Type B pancreatic cell (in vitro differentiated cells): ENCODE measurements at places on chromosomes 5 and 9.
A peak's percentile ranks its signal among the peaks of the same experiment; 100 is the strongest.

- no peak overlapping the region for H3K4me3 ChIP-seq
- DNase-seq = no peak
- no peaks in the 10 kb centered on the region for H3K27me3 ChIP-seq
Measured at GRCh38 chr9:4799033-4799430, 6.3 kb downstream of the RCL1 start.

DNA sequence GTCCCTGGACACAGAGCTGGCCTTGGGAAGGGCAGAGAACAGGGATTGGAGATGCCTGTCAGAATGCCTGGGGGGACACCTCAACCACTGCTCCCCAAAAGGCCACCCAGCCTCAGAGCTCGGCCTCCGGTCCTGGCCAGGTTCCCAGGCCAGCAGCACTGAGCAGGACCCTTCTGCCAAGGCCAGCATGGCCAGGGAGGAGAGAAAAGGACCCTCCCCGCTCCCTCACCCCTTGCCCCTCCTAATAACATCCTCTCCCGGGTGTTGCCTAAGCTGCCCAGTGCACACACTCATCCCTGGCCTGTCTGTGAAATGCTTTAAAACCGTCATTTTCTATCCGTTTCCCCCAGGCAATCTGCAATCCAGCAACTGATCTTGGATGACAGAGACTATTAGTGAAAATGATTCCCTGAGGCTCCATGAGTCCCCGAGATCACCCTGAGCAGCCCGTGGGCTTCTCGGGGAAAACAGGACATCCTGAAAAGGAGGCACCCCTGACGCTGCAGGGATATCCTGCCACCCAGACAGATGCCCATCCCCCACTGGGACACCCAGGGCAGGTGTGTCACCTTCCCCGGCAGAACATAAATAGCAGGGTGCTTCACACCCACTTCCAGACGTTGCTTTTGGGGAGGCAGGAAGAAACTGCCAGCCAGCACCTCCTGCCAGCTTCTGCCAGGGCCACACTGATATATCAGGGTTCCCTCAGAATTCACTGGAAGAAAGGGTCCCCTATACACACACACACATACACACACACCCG lies 75.3 kb downstream of the ADAMTS2 start:
- no peaks in the 10 kb centered on the region for H3K36me3 ChIP-seq
- no peaks in the 10 kb centered on the region for H3K27me3 ChIP-seq
- DNase-seq = peak; percentile 58
- no peak overlapping the region for H3K4me3 ChIP-seq

DNA sequence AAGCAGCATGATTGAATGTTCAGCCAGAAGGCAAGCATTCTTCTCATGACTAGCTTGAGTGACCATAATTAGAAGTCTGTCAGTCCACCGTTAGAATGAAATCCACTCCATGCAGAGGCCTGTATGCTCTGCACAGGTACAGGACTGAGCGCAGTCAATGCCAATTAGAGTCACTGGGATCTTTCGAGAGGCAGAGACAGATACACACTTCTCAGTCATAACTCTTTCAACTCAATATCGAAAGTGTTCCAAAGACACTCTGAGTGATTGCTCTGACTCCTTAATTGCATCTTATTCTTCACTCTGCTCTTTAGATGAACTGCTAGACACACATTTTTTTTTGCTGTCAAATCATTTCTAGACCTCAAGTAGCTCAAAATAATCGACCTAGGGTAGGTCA lies 203.6 kb downstream of the GABRB2 start:
- DNase-seq = no peak
- H3K4me1 ChIP-seq = no peaks in the 10 kb centered on the region
- no peaks in the 10 kb centered on the region for H3K27me3 ChIP-seq
- H3K27ac ChIP-seq = no peak overlapping the region
- H3K36me3 ChIP-seq = no peaks in the 10 kb centered on the region

- no peak for DNase-seq
- peak overlapping the region; percentile 91 for H3K27ac ChIP-seq
- no peaks in the 10 kb centered on the region for H3K27me3 ChIP-seq
- H3K4me1 ChIP-seq = peaks cover 10% of the 10 kb centered on the region
- peak overlapping the region; percentile 20 for H3K4me3 ChIP-seq
Measured at GRCh38 chr9:34158362-34158869, 20.4 kb upstream of the UBAP1 start.

DNA sequence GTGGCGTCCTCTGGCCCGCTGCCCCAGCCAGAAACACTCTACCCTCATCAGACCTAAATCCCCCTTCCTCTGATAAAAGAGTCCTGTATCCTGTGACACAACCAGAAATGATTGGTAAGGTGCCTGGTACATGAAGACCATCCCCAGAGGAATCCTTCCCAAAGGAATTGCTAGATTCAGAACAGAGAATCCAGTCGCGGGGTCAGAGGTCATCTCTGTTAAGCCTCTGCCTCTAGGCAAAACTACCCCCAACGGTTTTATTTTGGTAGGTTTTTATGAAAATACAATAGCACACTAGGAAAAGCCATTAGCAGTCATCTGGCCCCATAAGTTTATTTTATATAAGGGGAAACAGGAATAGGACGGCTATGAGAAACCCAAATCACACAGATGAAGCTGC lies 102.4 kb upstream of the HAND1 start:
- no peak for DNase-seq
- H3K27me3 ChIP-seq = peaks cover 37% of the 10 kb centered on the region
- H3K27ac ChIP-seq = no peak overlapping the region
- no peaks in the 10 kb centered on the region for H3K36me3 ChIP-seq
- H3K4me1 ChIP-seq = peaks cover 5% of the 10 kb centered on the region
- H3K4me3 ChIP-seq = no peak overlapping the region

GRCh38 chr5:80082281-80082680 lies 47.1 kb downstream of the THBS4 start:
- no peak for DNase-seq
- no peak overlapping the region for H3K4me3 ChIP-seq
- H3K4me1 ChIP-seq = peaks cover 5% of the 10 kb centered on the region
- peaks cover 3% of the 10 kb centered on the region for H3K27me3 ChIP-seq
- H3K36me3 ChIP-seq = no peaks in the 10 kb centered on the region

DNA sequence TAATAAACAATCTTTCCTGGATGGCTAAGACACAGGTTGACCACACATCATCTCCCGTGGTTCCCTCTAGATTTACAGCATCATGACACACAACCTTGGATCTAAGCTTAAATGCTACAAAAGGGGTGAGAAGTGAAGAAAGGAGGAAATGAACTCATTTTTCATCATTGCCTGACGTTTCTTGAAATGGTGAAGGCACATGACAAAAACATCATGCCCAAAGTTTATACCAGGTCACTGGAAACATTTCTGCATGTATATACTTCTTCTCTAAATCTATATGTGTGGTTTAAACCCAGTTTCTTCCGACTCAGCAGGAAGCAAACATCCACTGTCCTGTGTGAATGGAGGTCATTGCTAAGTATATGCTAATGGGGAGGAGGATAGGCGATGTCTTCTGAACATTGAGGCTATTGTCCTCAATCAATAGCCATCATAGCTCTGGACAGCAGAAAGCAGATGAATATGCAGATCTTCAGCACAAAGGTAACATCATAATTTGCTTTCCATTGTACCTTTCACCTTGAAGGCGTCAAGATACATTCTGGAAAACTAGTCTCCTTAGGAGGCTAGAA lies 137.4 kb downstream of the MED27 start:
- no peaks in the 10 kb centered on the region for H3K27me3 ChIP-seq
- H3K4me1 ChIP-seq = peaks cover 8% of the 10 kb centered on the region
- DNase-seq = no peak
- no peak overlapping the region for H3K4me3 ChIP-seq
- H3K27ac ChIP-seq = no peak overlapping the region

DNA sequence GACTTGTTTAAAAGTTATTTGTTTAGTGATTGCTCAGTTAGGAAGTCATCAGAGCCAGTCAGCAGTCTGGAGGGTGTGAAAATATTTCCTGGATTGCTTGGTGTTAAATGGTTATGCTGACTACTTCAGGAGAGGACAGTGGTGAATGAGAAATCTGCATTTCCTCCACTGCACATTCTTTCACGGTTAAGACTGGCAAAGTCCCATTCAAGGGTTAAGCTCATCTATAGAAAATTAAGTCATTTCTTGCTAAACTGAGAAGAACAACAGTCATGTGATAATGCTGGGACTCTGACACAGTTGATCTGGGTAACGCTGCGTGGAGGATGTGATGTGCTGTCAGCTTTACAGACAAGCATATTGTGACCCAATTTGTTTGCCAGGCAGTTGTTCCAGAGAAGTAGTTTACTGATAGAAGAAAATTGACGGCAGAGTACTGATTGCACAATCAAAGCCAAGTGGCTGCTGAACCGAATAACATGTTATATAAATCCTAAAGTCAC lies 80.4 kb downstream of the GRAMD2B start:
- no peak overlapping the region for H3K4me3 ChIP-seq
- peaks cover 14% of the 10 kb centered on the region for H3K4me1 ChIP-seq
- H3K27ac ChIP-seq = no peak overlapping the region
- no peak for DNase-seq

GRCh38 chr5:74510476-74511075 lies 130.0 kb downstream of the ENC1 start:
- H3K27me3 ChIP-seq = no peaks in the 10 kb centered on the region
- DNase-seq = no peak
- H3K36me3 ChIP-seq = no peaks in the 10 kb centered on the region
- no peak overlapping the region for H3K4me3 ChIP-seq

DNA sequence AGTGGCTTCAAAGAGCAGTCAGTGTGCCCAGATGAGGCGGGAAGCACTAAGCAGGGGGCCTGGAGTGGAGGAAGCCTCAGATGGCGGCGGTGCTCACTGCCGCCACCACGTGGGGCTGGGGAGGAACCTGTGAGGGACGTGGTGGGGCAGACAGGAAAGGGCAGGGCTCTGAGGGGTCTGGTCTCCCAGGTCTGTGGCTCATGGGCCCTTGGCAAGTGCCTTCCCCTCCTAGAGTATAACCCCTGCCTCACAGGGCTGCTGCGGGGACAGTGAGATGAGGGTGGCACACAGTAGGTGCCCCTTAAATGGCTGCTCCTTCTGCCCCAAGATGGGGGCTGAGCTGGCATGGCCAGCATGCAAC lies 26.6 kb downstream of the NR5A1 start:
- H3K4me3 ChIP-seq = no peak overlapping the region
- H3K27me3 ChIP-seq = peaks cover 43% of the 10 kb centered on the region
- no peak for DNase-seq
- H3K27ac ChIP-seq = no peak overlapping the region
- H3K4me1 ChIP-seq = peaks cover 5% of the 10 kb centered on the region

DNA sequence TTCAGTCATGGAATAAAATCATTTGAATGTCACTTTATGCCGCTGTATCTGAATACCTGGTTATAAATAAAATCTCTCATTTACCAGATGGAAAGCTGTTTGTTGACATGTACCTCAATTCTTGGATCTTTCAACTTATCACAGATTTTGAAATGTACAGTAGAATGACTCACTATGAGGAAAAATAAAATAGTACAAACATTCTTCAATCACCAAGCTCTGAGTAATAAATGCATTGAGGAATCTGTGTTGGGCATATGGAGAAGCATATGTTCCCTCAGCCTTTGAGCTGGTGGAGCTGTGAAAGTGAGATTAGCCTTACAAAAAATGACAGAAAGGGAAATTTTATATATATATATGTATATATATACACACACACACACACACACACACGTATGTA lies 175.4 kb downstream of the KIAA0825 start:
- no peak for DNase-seq
- H3K27ac ChIP-seq = no peak overlapping the region
- no peak overlapping the region for H3K4me3 ChIP-seq
- peaks cover 5% of the 10 kb centered on the region for H3K4me1 ChIP-seq
- H3K36me3 ChIP-seq = no peaks in the 10 kb centered on the region

DNA sequence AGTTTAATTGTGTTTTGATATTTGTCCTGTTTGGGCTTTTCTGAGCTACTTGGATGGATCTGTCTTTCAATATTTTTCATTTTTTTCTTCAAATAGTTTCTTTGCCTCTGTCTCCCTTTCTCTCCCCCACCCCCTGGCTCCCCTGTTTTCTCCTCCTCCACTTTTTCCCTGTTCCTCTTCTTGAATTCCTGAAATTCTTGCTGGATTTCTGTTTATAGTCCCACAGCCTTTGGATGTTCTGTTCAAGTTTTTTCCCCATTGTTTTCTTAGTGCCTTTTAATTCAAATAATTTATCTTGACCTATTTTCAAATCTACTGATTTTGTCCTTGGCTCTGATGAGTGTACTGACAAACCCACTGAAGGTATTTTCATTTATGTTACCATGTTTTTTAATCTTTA lies 113.0 kb downstream of the VPS13A start:
- H3K27me3 ChIP-seq = no peaks in the 10 kb centered on the region
- no peak overlapping the region for H3K4me3 ChIP-seq
- H3K36me3 ChIP-seq = peaks cover 41% of the 10 kb centered on the region
- no peaks in the 10 kb centered on the region for H3K4me1 ChIP-seq
- no peak for DNase-seq

- no peak overlapping the region for H3K27ac ChIP-seq
- H3K4me3 ChIP-seq = no peak overlapping the region
- peaks cover 3% of the 10 kb centered on the region for H3K4me1 ChIP-seq
Measured at GRCh38 chr5:65938256-65938655, 11.9 kb downstream of the ERBIN start.

- no peak overlapping the region for H3K27ac ChIP-seq
- DNase-seq = no peak
- H3K4me1 ChIP-seq = peaks cover 53% of the 10 kb centered on the region
Measured at GRCh38 chr5:59362438-59362837, 531.1 kb downstream of the PDE4D start.

GRCh38 chr5:173826086-173826427 lies 62.1 kb upstream of the CPEB4 start:
- DNase-seq = no peak
- peaks cover 39% of the 10 kb centered on the region for H3K4me1 ChIP-seq
- H3K4me3 ChIP-seq = no peak overlapping the region
- H3K36me3 ChIP-seq = peaks cover 7% of the 10 kb centered on the region
- peaks cover 3% of the 10 kb centered on the region for H3K27me3 ChIP-seq

DNA sequence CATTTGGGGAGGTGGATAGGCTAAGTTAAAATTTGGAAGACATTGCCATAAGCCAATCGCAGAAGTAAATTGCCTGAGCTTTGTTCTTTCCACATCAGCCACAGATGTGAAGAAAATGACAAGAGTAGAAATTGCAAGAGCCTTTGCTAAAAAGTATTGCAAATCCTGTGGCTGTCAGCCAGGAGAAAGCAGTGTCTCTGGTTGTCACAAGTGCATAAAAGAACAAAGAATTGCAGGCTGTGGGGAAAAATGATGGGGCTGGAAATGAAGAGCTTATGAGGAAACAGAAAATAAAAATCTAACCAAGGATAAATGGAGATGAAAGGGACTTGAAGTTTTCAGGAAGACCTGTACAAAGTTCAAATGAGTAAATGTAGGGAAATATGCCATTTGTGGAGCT lies 344.8 kb downstream of the CSNK1G3 start:
- H3K36me3 ChIP-seq = no peaks in the 10 kb centered on the region
- H3K4me3 ChIP-seq = no peak overlapping the region
- DNase-seq = no peak
- H3K4me1 ChIP-seq = no peaks in the 10 kb centered on the region

- H3K36me3 ChIP-seq = no peaks in the 10 kb centered on the region
- no peak overlapping the region for H3K27ac ChIP-seq
- no peaks in the 10 kb centered on the region for H3K27me3 ChIP-seq
- H3K4me1 ChIP-seq = no peaks in the 10 kb centered on the region
- H3K4me3 ChIP-seq = no peak overlapping the region
Measured at GRCh38 chr5:143605403-143606005, 202.0 kb upstream of the NR3C1 start.
